ENCODE measurements at places on chromosomes 5 and 9.

DNA sequence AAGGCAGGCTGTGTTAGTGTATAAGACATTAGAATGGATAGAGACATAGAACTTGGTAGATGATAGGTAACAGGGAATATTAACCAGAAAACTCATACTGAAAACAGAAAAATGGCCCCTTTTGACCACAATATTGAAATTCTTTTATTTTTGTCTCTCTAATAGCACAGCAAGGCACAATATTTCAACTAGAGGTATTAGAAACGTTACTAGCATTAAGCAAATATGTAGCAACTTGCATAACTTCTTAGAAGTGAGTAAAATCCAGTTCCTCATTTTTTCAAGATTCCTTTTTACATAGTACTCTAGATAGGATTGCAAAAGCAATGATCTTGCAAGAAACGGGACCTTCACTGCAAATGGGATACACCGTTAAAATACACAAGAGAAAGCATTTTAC is 102.7 kb upstream of the VCAN start:
- DNase-seq = no peak

DNA sequence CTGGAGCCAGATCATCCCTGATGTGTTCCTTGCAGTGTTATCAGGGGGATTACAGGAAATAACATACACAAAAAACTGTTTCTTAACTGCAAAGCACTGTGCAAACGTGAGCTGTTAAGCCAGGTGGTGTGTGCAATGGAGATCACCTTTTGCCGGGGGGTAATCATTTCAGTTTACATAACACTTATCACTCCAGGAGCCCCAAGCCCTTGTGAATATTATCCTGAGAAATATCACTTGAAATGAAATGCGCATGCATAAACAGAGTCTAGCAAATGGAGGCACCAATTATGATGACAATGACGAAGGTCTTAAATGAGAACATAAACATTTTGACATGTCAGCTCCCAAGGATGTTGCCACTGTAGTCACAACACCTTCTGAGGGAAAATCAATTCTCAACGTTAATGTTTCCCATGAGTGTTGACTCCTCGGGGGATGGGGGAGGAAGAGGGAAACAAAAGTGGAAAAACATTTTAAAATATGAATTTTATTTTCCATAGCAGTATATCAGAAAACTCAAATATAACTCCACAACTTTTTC is 54.5 kb upstream of the RAD23B start:
- no peak for DNase-seq

DNA sequence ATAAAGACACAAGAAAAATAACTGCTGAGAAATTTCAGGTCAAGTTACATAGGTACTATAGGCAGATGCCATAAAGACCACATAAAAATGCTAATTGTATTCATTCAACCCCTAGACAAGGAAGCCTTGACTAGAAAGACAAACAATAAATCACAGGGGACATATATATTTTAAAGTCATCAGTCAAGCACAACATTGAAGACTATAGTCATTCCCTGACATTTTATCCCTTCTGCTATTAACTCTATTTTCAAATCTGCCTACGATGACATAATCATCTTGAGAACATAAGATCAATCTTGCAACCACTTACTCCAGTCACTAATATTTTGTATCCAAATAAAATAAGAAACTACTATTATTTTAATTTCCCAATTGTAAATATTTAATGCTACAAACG is 38.3 kb downstream of the FAM13B start:
- no peak for DNase-seq

- DNase-seq = no peak
Measured at GRCh38 chr9:104247899-104248460, 153.9 kb downstream of the SMC2 start.

- no peak for DNase-seq
Measured at GRCh38 chr5:120088412-120088811, 375.7 kb upstream of the PRR16 start.

- DNase-seq = no peak
Measured at GRCh38 chr5:152290181-152290580, 114.9 kb downstream of the NMUR2 start.

DNA sequence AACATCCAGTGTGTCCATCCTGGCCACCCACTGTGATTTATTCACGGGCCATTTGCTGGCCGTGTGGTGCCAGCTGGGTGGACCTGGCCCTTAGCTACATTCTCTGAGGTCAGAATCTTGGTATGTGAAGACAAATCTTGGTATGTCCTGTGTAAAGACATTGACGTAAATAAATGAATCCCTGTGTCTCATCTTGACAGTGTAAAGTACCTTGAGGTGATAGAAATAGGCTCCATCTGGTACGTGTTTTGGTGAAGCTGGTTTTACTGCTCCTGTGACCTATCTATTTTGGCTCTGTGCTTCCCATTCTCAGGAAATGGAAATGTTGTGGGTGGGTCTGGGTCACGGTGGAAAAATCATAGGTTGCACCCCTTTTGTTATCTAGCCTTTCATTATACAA is 245.4 kb upstream of the ANKH start:
- no peak for DNase-seq

DNA sequence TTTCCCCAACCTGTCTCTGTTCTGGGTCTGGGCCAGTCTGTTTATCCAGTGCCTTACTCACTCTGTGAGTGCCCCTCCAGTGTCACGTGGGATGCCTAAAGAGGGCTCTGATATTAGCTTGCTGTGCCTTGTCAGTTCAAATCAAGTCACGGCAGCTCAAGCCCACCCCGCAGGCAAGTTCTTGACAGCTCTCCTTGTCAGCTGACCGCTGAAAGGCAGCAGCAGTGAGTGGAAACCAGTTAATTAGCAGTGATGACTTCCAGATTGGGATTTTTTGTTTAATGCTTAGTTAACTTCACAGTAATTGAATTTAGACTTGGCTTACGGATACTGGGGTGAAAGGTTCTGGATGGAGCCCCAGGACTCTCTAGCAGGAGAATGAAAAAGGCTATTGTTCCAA is 210.1 kb downstream of the PSAT1 start:
- DNase-seq = no peak

DNA sequence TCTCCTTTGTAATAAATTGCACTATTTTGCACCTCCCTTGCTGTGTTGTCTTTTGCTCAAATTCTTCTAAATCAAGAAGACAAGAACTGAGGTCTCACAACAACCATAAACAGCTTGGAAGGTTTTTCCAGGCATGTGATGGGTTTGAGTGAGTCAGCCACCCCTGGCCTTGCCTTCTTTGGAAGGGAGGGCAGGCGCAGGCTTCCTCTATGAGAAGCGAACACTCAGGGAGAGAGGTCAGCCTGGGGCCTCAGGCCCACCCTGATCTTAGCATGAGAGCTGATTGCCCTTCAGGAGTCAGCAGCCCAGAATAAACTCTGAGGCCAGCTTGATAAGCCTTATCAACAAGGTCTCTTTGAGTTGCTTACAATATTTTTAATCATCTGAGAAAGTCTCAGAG is 31.6 kb downstream of the S1PR3 start:
- no peak for DNase-seq

DNA sequence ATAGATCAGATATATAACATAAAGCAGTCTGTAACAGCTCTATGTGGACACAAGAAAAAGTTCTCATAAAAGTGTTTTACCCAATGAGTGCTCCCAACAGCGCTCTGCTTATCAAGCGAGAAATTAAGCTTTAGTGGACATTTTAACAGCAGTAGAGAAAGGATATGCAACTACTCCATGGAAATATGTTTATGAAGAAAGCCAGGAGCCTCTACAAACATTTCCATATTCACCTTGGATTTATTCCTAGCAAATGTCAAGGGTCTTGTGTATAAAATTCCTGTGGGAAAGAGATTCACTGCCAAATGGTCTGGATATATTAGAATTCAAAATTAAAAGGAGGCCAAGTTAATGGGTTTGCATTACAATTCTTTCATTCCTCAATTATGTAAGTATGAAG is 66.5 kb downstream of the DTWD2 start:
- DNase-seq = no peak

GRCh38 chr5:168951356-168951755 is 349.6 kb downstream of the SLIT3 start:
- no peak for DNase-seq

DNA sequence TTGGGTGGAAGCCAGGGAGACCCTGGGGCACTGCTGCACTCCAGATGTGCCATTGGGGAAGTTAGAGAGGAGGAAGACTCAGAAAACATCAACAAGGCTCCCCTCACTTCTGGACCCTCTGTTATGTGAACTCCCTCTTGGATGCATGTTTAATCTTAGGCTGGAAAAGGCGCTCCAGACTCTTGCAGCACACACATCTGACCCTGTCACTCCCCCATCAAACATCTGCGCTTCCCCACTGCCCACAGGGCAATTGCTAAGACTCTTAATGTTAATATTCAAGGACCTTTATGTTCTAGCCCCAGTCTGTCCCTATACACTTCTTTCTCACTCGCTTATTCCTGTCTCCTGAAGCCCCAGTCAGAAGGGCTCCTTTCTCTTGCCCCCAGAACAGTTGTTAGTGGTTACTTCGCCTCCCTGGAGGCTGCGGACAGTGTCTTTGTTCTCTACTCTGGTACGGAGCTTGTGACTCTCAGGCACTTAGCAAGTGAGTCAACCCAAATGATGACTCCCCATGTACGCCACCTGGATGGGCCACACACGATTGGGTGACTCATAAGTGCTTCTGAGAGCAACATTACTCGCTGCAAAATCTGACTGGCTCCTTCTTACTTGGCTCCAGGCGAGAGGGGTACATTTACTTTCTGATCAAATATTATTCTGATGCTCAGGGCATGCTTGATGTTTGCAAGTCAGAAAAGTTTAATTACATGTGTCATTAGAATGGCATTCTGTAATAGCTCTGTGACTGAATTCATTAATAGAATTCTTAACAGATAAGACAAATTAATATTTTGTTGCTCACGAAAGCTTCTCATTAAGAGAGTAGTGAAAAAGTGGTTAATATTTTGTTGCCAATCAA is 193.6 kb downstream of the HSPA4 start:
- peak; percentile 8 for DNase-seq

GRCh38 chr9:17462869-17463464 is 115.9 kb upstream of the SH3GL2 start:
- DNase-seq = peak; percentile 5

GRCh38 chr5:139670369-139671095 is 22.4 kb downstream of the CXXC5 start:
- no peak for DNase-seq

- DNase-seq = no peak
Measured at GRCh38 chr9:94181408-94182181, 77.5 kb upstream of the ZNF169 start.

GRCh38 chr9:134349936-134350335 is 23.7 kb downstream of the RXRA start:
- no peak for DNase-seq

GRCh38 chr5:179121667-179122111 is 61.5 kb downstream of the ZNF354C start:
- DNase-seq = no peak

DNA sequence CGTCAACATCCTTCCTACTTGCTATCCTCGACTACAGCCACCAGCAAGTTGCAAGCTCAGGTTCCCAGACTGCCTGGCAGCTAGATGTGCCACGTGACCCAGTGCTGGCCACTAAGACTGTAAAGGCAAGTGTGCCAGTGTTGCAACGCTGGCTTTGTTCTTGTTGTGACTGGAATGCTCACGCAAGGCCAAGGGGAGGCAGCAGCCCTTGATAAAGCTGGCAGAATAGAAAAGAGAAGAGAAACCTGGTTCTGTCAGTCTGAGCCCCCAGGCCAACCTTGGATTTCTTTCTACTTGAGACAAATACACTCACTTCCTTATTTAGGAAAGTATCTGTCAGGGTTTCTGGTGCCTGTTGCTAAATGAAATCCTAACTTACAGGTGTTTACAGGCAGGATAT is 113.0 kb downstream of the KLHL3 start:
- DNase-seq = no peak

- no peak for DNase-seq
Measured at GRCh38 chr5:145921211-145921610, 15.2 kb upstream of the SH3RF2 start.

DNA sequence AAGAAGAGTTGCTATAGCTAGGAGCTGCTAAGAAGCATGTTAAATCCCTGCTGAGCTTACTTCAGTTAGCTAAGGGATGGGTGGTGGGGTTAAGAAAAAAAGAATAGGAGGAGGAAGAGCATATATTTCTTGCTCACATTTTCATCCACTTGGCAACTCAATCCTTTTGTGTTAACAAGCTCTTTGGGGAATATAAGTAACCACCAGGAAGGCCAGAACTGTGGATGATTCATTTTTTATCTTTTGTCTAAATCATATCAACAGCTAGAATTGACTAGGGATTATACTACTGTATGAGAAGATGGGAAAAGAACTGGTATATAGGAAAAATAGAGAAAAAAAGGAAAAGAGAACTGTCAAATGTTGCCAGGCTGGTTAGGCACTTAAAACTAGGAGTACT is 555.3 kb upstream of the ARRDC3 start:
- no peak for DNase-seq

DNA sequence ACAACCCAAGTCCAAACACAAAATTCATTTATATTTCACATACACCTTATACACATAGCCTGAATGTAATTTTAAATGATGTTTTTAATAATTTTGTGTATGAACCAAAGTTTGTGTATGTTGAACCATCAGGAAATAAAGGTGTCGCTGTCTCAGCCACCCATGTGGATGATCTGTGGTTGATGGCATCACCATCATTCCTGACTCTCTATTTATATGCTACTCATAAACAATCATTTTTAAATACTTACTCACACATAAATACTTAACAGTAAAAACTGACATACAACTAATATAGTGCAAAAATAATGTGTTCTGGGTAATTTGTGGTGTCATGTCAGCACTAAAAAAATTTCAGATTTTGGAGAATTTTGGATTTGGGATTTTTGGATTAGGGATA is 38.4 kb downstream of the SMC5 start:
- no peak for DNase-seq

- no peak for DNase-seq
Measured at GRCh38 chr5:73945505-73945904, 319.5 kb downstream of the ARHGEF28 start.

DNA sequence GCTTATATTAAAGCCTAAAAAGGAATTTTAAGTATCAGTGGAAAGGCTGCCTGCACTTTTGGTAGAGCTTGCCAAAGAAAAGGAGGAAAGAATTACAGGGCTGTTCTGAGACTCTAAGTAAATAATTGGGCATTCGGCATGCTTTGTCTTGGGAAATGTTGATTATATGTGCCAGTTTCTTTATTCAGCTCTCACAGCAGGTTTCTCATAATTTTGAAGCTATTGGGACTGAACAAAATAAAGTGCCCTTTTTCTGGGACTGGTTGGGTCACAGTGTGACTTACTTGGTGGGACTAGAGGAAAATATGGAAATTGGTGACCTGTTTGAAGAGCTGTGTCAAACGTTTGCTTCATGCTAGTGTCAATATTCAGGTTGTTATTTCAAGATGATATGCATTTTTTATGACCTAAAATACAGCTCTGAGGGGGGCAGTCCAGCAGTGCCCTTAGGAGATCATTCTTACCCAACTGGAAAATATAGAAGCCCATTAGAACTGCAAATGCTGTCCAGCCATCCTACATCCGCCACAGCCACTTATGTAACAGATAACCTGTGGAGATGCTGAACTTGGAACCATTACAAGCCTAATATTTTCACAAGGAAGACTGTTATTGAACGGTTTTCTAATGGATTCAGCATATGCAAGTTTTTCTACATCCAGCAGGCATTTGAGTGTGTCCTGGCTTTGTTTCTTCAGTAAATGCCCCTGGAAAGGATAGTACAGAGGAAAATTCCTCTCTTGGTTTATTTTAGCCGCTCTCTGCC is 122.4 kb downstream of the SNCAIP start:
- DNase-seq = no peak

All from HS-27A (cell line).